ENCODE measurements at places on chromosomes 12 and 14.

DNA sequence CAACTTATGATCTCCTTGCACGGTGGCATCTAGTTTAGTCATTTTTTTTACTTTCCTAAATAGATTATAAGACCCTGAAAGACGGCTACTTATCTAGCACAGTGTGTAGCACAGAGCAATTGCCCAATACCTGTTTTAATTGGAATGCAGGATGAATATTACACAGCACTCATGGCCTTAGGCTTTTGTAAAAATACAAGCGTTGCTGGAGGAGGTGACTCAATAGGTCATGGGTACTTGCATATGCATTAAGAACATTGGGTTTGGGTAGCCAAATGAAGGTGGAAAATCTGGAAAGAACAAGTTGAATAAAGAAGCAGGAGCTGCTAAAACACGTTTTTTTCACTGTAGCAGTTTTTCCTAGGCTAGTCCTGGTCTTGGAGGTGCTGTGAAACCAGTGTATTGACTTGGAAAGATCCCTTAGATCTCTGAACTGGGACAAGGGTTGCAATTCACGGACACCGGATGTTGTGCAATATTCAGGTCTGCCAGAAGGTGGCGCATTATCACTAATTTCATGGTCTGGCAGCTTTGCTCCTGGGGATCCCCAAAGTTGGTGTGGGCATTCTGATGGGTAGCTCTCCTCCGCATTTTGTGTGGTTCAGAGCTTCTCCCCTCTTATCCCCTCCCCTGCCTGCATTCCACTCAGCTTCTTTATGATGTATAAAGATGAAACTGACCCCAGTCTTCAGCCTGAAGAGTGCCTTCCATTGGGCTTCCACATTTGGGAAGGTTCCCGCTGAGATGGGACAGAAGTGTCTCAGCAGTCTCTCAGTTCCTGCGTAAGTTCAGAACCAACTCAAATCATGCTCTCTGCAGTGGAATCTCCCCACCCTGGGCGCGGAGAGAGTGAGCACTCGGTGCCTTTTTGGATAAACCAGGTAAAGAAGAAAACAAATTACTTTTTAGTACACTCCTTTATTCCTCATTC is 278.3 kb downstream of the NRXN3 start:
- peak; percentile 2 for DNase-seq

GRCh38 chr14:104135904-104136471 is 2.4 kb upstream of the KIF26A start:
- no peak for DNase-seq

DNA sequence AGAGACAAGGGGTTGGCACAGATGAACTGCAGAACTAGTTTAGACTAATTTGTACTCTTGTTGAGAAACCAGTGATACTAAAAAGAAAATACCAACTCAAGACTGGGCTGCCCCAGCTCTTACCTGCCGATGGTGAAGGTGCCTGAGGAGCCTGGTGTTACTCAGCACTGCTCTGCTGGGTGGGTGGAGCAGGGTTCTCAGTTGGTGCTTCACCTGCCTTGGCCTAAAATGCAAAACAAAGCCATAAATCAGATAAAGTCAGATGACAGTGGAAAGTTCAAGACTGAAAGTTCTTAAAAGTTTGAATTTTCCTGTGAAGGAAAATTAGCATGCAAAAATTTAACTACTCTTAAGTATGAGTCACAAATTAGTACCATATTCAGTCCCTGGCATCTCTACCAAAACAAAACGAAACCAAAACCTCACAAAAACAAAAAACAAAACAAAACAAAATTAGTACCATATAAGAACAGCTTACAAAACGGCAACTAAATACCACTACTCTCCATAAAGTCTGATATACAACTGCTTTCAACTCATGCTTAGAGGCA is 21.9 kb downstream of the YBX3 start:
- no peak for DNase-seq

GRCh38 chr12:50039151-50039835 is 14.0 kb upstream of the RACGAP1 start:
- DNase-seq, result peak; percentile 81

GRCh38 chr12:90254796-90255195 is 546.2 kb upstream of the ATP2B1 start:
- no peak for DNase-seq

GRCh38 chr12:14390870-14391530 is 25.5 kb downstream of the ATF7IP start:
- DNase-seq, result no peak

- DNase-seq, result no peak
Observed at GRCh38 chr14:37131205-37131604, 41.2 kb downstream of the SLC25A21 start.

GRCh38 chr14:24092505-24093206 is 1.5 kb upstream of the PCK2 start:
- no peak for DNase-seq

- DNase-seq, result no peak
Observed at GRCh38 chr12:80830533-80831088, 107.1 kb downstream of the LIN7A start.

GRCh38 chr12:112597986-112598385 is 179.2 kb downstream of the PTPN11 start:
- DNase-seq, result no peak

DNA sequence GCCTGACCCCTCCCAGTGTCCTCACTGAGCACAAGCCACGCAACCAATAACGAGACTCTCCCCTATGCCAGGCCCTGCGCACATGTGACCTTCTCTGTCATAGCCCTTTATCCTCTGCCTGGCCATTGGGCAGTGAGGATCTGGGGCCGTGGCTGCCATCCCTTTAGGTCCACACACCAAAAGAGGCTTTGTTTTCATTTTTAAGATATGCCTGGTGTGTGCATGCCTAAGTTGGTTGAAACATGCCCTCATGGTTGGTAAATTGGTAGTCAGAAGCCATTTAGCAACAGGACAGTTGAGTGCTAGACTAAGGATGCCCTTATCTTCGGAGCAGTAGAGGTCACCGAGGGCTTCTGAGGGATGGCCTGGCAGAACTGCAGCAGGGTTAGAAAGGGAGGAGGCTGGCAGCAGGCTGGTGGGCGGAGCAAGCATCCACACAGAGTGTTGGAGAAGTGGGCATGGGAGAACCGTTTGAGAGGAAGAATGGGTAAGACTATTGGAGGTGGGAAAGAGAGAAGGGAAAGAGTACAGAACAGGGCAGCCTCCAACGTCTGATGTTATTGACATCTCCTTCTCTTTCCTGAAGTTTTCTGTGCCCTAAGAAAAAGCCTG is 75.1 kb downstream of the SLC24A4 start:
- DNase-seq, result no peak

GRCh38 chr14:71780075-71780474 is 152.2 kb upstream of the RGS6 start:
- DNase-seq, result no peak

DNA sequence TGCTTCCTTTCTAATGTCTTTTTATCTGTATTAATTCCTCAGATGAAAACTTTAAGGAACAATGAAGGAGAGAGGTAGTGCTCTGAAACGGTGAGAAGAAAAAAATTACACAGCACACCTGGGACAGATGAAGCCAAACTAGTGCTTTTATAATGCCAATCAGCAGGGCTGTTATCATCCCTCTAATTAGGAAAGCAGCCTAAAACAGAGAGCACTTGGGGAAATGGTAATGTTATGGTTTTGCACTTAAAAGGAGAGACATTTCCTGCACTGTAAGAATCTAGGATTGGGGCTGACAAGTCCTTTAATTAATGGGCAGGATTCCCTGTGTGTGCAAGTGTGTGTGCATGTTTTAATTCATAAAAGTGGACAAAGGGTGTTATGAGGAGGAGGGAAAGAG is 4.8 kb upstream of the LMO3 start:
- no peak for DNase-seq

GRCh38 chr12:95474660-95474958 is 657 bp downstream of the METAP2 start:
- DNase-seq, result no peak

DNA sequence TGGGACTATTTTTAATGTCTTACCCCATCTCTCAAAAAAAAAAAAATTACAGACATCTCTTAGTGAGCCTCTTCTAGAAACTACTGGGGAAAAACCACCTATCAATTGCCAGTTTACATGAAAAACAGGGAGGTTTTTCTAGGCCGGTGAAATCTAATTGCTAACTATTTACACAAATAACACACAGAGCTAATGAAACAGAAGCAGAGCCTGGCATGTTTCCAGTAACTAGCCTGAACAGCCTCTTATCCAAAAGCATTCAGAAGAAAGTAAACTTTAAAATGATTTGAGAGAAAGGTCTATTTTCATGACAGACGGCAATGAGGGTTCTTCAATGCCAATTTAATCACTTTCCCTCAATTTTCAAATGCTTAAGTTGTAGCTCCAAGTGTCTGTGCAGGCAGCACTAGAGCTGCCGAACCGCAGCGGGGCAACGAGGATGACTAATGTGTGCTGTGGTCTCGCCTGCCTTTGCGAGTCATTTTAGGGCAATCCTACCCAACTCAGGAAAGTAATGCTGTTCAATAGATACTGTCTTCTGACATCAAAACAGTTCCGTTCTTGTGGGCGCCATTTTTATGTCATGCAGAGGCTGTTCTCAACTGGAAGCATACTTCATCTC is 84.6 kb downstream of the SETD3 start:
- peak; percentile 24 for DNase-seq

- DNase-seq, result no peak
Observed at GRCh38 chr12:98469109-98469508, 46.3 kb upstream of the TMPO start.

GRCh38 chr12:104669851-104670337 is 213.1 kb downstream of the CHST11 start:
- DNase-seq, result no peak

DNA sequence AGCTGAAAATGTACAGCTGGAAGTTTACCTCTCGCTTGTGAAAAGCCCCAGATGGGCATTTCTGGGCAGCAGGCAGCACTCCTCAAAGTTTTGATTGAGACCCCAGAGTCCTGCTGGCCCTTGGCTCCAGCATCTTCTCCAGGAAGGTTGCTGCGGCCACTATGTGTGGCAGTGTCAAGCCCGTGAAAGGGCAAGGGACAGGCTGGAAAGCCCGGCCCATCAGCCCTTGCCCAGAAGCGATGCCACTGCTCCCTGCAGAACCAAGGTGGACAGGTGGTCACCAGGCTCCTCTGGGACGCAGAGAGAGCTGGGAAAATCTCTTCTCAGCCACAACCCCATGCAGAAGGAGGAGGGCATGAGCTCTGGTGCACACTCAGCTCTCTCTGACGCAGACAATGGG is 73.5 kb upstream of the BCL11B start:
- no peak for DNase-seq

DNA sequence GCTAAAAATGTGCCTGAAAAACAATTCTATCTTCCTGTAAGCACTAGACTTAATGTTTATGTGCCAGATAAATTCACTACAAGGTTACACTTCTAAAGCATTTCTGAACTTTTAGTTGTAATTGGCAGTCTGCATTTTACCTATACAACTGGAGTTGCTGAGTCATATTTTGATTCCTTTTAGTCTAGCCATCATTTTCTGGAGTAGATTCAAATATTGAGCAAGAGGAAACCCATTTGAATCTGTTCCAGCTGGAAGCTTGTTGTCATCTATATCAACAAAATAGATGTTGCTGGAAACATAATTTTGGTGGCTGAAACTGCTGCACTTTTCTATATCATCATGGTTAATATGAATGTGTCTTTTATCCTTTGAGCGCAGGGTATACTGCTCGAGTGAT is 122.2 kb upstream of the CCDC175 start:
- DNase-seq, result peak; percentile 86

GRCh38 chr12:116157845-116158267 is 119.6 kb downstream of the MED13L start:
- no peak for DNase-seq

- no peak for DNase-seq
Observed at GRCh38 chr12:108744021-108744897, 12.9 kb upstream of the CORO1C start.

DNA sequence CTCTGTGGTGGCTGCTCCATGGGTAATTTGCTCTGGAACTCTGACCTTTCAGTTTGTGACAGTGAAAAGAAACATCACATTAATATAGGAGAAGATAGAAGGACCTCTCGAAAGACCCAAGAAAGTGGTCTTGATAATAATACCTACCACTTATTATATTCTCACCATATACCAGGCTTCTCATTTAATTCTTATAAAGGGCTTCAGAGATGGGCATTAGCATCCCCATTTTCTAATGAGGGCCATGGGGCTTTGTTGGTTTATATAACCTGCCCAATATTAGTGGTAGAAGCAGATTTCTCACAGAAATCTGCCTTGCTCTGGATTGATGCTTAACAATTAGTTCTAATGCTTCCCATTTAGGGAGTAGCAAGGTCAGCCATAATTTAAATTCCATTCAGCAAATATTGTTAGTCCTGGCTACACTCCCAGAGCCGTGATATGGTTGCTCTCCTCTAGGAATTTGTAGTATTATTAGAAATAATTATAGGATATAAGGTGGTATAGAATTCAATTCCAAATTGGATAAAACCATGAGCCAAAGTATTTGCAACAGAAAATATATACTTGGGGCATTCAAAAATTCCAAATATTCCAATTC is 7.4 kb upstream of the AMIGO2 start:
- DNase-seq, result peak; percentile 66

- DNase-seq, result no peak
Observed at GRCh38 chr12:79956896-79957295, 22.0 kb upstream of the PPP1R12A start.

DNA sequence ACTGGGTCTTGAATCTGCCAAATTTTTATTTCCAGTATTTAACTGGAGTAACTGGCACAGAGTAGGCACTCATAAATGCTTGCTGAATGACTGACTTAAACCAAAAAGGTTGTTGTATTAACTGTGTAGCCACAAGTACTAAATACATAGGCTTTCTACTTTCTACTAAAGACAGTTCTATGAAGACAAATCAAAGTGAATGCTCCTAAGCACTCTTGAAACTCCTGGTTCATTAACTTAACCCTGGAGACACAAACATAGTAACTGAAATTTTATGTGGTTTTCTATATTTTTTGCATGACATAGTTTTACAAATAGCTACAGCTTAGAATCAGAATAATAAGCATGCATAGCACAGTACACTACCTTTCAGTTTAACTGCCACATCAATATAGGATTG is 70.4 kb downstream of the TXNDC16 start:
- no peak for DNase-seq

GRCh38 chr12:54006559-54007220 is 2.1 kb upstream of the HOXC8 start:
- no peak for DNase-seq

DNA sequence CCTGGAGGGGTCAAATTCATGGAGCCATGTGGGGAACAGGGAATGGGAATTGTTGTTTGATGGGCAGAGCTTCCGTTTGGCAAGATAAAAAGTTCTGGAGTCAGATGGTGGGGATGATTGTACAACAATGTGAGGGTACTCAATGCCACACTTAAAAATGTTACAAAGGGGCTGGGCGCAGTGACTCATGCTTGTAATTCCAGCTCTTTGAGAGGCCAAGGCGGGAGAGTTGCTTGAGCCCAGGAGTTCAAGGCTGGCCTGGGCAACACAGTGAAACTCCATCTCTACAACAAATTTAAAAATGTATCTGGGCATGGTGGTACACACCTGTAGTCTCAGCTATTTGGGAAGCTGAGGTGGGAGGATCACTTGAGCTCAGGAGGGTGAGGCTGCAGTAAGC is 66.0 kb upstream of the DIO3 start:
- no peak for DNase-seq

DNA sequence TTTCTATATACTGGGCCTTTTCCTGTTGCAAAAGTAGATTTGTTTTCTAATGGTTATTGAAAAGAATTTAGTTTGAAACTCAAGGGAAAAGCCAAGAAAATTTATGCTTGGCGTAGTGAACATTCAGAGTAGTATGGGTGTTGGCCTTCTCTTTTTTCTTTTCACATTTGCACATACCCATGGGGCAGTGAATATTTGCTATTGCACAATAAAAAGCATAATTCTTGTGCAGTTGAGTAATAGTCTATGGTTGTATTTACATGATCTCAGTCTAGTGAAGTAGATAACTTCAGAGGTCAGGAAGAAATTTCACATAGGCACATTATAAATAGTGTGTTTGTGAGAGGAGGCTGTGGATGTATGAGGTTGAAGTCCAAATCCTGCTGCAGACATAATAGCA is 158.1 kb downstream of the FLRT2 start:
- DNase-seq, result peak; percentile 49
